ENCODE measurements at places on chromosomes 16 and 17. TPM values are rescaled to one million over a fixed set of nuclear protein-coding genes. Genes with fewer than 3 reads are reported as not detected.

DNA sequence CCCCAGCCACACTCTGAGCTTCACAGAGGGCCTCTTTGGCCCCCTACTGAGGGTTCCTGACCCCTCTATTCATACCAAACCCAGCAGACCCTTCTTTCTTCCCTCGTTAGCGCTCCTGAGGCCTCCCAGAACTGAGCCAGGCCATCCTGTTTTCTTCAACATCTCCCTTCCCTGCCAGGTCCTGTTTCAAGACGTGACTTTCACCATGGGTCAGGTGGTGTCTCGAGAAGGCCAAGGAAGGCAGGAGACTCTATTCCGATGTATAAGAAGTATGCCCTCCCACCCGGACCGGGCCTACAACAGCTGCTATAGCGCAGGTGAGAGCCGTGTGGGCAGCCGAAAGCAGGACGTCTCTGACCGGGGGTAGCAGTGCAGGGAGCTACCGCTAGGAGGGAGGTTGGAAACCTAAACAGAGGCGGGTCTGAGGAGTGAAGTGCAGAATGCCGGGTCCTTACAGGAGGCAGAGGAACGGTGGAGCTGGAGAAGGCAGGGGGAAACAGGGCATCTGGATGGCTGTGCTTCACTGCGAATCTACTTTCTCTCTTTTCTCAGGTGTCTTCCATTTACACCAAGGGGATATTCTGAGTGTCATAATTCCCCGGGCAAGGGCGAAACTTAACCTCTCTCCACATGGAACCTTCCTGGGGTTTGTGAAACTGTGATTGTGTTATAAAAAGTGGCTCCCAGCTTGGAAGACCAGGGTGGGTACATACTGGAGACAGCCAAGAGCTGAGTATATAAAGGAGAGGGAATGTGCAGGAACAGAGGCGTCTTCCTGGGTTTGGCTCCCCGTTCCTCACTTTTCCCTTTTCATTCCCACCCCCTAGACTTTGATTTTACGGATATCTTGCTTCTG lies 1.3 kb upstream of the SENP3 start:
- DNase-seq, result no peak

GRCh38 chr16:74942977-74943918 lies 41.7 kb downstream of the WDR59 start:
- no peak for DNase-seq

DNA sequence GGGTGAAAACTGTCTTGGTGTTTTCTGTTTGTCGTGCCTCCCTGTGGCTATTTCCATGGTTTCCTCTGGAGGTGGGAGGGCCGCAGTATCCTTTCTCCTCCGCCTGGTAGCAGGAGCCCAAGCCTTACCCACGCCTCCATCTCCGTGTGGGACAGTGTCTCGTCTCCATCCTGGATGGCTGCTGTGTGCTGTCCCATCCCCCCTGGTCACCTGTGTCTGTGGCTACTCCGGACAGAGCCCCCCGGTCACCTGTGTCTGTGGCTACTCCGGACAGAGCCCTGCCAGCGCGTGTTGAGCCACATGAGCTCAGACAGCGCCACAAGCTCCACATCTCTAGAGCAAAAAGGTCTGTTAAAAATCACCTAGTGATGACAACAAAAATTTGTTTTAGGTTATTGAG lies 198.2 kb upstream of the CHMP6 start:
- no peak for DNase-seq

GRCh38 chr16:14140923-14141322 lies 69.8 kb downstream of the MRTFB start:
- DNase-seq, result no peak

DNA sequence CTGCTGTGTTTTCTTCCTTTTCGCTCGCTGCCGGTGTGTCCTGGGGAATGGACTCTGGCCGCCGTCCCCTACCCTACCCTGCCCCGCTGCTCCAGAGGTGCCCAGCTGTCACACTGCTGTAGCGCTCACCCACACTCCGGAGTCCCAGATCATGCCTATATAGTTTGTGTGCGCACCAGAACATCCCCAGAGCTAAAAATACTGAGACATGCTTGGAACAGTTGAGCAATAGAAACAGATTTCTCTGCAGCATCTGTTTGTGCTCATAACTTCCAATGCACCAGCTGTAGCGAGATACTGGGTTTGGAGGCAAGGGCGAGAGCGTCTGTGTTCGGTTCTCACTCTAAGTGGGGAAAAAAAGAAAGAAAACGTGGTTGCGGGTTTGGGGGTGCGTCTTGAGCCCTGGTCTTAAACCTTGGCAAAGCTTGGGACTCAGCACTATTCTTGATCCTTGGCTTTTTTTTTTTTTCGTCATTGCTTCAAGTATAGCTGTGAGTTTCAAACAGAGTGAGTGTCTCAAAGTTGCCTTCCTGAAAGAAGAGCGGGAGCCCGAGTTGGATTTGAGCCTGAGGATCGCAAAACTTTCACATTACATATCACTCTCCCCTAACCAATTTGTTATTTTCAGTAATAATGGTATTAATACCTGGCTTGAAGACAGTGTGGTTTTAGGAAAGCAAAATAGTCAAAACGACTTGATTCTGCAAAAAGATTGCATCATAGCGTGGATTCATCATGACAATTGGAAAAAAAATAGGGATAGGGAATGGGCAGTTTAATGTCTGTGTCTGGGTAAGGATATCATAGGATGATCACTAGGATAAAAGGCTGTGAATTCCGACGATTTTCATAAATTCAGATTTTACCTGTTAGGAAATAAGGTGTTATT lies 621 bp downstream of the KCNJ2 start:
- no peak for DNase-seq

GRCh38 chr17:75773808-75774470 lies 8.9 kb upstream of the GALK1 start:
- no peak for DNase-seq

DNA sequence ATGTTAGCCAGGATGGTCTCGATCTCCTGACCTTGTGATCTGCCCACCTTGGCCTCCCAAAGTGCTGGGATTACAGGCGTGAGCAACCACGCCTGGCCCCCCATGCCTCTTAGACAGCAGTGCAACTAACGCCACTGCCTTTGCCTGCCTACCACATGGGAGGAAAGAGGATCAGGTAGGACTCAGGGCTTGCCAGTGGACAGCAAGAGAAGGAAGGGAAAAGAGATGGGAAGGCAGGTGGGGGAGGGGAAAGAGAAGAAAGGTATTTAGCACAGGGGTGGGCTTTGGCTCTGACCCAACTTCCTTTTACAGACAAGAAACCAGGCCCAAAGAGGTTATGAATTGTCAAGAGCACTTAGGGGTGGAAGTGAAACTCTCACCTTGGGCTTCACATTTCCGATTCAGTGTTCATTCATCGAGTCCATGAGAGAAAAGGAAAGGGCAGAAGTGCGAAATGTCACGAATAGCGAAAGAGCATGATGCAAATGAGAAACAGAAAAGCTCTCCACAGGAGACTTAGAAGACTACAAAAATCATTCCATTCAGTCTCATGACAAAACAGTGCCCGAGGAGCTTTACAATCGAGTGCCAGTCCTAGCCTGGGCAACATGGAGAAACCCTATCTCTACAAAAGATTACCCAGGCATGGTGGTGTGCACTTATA lies 36.4 kb downstream of the CDK5R1 start:
- no peak for DNase-seq

DNA sequence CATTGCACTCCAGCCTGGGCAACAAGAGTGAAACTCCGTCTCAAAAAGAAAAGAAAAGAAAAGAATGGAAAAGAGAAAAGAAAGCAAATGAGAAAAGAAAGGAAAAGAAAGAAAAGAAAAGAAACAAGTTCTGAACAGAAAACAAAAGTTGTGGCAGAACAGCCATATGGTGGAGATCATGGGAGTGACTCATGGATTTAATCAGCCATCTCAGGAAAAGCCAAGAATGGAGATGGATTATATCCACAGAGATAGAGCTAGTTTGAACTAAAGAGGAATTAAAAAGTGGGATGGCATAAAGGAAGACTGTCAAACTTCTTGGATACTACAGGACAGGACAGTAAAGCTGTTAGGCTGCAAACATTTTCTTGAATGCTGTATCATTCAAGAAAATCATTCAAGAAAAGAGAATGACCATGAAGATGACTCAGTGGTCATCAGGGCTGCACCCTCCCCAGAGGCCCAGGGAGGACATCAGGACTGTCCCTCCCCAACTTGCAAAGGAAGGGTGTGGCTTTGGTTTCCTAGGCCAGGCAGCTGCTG lies 120.6 kb downstream of the USP22 start:
- no peak for DNase-seq

DNA sequence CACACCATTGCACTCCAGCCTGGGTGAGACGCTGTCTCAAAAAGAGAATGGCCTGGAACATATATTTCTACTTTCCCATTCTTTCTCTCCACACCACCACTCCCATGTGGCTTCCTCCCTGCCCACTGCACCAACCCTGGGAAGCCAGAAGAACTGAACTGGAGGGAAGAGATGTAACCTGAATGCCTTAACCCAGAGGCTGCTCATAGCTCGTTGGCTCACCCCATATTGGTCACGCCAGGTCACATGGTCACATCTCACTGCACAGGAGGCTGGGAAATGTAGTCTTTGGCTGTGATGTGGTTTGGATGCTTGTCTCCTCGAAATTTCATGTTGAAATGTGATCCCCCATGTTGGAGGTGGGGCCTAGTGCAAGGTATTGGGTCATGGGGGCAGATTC lies 5.9 kb upstream of the DNAH17 start:
- no peak for DNase-seq

ABCA8 gene
- total RNA-seq, result 5.5 TPM

GALR2 gene
- not detected for total RNA-seq

KCNH4 gene
- not detected for total RNA-seq

PRKCA gene
- total RNA-seq, result 13.4 TPM

TEKT3 gene
- not detected for total RNA-seq

LRRC37A gene
- total RNA-seq, result 6.0 TPM
